ENCODE measurements at places on chromosomes 11 and 22. TPM values are rescaled to one million over a fixed set of nuclear protein-coding genes. Genes with fewer than 3 reads are reported as not detected.

DNA sequence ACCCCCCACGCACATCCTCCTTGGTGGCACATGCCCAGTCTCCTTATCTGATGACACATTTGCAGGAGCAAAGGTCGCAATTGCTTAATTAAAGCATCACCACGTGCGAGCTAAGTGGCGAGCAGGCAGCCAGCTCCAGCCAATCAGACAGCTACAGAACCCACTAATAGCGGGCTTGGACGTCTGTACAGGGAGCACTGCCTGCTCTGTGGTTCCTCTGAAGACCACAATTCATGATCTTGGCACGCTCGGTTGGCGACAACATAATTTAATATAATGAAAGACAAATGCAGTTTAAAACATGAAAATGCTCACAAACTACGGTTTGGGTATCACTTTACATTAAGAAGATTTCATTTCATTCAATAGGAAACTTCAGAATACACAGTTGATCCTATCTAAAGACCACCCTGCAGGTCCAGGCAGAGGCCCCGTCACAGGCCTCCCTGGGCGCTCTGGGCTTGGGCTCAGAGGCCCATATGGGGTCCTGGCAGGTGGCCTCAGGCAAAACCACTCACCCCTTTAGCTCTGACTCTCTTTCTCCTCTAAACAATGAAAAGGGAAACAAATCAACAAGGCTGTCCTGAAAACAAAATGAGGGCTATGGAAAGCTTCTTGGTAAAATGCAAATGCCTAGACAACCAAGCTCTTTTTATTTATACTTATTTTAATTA lies 10.4 kb downstream of the PACSIN2 start:
- DNase-seq = no peak

The C22orf31 gene
- not detected for total RNA-seq

DNA sequence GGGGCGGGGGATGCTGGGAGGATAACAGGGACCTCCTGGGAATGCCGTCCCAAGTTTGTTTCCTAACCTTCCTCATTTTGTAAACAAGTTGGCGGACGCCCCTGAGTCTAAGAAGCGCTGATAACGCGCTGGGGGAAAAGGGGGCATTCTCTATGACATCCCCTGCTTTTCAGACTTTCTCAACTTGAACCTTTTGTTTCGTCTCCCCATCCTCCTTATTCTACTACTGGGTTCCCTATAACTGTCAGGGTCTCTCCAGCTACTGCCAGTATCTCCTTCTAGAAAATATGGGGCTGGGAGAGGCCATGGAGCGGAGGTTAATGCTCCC lies 654 bp downstream of the TMEM86A start:
- DNase-seq = no peak

The DKK3 gene
- total RNA-seq = 219 TPM

GRCh38 chr11:84757711-84758110 lies 869.4 kb downstream of the DLG2 start:
- no peak for DNase-seq
